ACHN (cell line): ENCODE measurements at places on chromosomes 16 and 17.

GRCh38 chr16:87583453-87584131 lies 18.7 kb upstream of the JPH3 start:
- DNase-seq = no peak

DNA sequence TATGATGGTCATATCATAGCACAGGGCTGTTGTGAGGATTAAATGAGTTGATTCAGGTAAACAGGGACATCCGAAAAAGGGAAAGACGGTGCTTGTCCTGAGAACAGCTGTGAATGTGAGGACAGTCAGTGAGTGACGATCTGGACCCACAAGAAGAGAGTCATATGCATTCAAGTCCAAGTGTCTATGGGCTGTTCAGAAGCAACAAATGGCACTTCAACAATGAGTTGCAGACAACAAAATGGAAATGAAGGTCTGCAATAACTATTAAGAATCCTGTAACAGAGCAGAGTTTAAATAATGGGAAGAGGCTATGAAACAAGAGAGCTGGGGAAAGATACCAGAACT lies 100.3 kb downstream of the ADCY9 start:
- no peak for DNase-seq

- no peak for DNase-seq
Observed at GRCh38 chr16:2905988-2906387, 5.7 kb upstream of the FLYWCH1 start.

DNA sequence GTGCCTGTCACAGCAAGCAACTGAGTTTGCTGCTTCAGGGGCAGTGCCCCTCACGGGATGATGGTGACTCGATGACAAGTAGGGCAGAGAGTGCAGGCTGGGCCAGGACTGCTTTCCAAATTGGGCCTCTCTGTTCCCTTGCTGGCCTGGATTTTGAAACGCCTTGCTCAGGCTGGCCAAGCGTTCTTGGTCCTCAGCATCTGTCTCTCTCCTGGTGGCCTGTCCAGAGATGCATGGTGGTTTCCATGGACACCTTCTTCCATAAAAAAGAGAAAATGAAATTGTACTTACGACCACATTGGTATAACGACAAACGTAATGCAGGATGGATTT lies 19.4 kb upstream of the PRM1 start:
- no peak for DNase-seq

- no peak for DNase-seq
Observed at GRCh38 chr16:23141959-23142740, 7.1 kb downstream of the USP31 start.

DNA sequence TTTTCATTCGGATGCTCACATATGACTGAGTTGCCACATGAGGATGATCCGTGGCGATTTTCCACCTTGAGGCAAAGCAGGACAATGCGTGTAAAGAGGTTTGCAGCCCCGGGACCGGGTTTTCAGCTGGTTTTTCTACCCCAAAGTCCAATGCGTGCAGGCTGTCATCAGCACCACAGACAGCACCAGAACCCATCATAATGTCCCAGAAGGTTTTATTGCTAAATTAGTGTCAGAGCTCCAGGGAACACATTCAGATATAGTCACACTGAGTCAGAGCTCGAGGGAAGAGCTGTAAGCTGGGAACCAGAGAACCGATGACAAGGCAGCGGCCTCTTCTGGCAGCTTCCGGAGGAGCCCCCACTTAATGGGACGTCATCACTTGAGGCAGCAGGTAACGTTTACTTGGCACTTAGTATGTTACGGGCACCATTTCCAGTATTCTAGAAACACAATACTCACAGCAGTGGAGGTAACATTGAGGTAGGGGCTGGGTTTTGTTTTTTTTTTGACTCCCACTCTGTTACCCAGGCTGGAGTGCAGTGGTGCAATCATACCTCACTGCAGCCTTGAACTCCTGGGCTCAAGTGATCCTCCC lies 8.9 kb upstream of the NAGPA start:
- DNase-seq = no peak

GRCh38 chr16:79993629-79994209 lies 393.2 kb upstream of the MAF start:
- DNase-seq = no peak

GRCh38 chr17:4939546-4939795 lies 375 bp downstream of the SLC25A11 start:
- DNase-seq = no peak

DNA sequence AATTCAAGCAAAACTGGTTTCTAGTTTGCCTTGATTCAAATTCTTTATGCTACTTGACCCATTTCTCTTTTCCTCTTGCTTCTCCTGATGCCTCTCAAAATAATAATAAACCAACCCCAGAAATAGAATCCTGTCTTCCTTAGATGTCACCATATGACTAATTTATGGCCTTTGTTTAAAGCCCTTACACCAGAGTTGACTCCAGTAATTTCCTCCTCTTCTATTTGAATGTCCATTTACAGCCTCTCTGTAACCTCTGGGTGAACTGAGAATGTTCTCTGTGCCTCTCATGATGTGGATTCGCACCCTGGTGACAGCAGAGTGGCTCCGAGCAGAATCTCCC lies 31.5 kb downstream of the ZFHX3 start:
- DNase-seq = no peak
